ENCODE measurements at places on chromosomes 2 and 18. TPM values are rescaled to one million over a fixed set of nuclear protein-coding genes. Genes with fewer than 3 reads are reported as not detected.

ERBB4 gene
- polyA plus RNA-seq: not detected

UNC80 gene
- 0.40 TPM for polyA plus RNA-seq

TLX2 gene
- polyA plus RNA-seq: not detected

CCDC68 gene
- polyA plus RNA-seq: 40.2 TPM

SMAD2 gene
- 36.4 TPM for polyA plus RNA-seq

FAHD2B gene
- 9.7 TPM for polyA plus RNA-seq

MAPK4 gene
- 0.22 TPM for polyA plus RNA-seq

ALPP gene
- not detected for polyA plus RNA-seq

LHCGR gene
- not detected for polyA plus RNA-seq

COPS8 gene
- 40.9 TPM for polyA plus RNA-seq

PFN4 gene
- polyA plus RNA-seq: 0.27 TPM

TP53I3 gene
- 32.2 TPM for polyA plus RNA-seq

TEX44 gene
- not detected for polyA plus RNA-seq

MAB21L4 gene
- 29.3 TPM for polyA plus RNA-seq

SERPINB4 gene
- not detected for polyA plus RNA-seq

KIF5C gene
- 0.54 TPM for polyA plus RNA-seq

DES gene
- polyA plus RNA-seq: 24.6 TPM

PAIP2B gene
- 0.45 TPM for polyA plus RNA-seq

ZSWIM2 gene
- polyA plus RNA-seq: not detected

MARCHF4 gene
- polyA plus RNA-seq: 0.95 TPM

SLC30A3 gene
- polyA plus RNA-seq: not detected

Measured in small intestine (tissue), 16 donors.